ENCODE measurements at places on chromosomes 11 and 22.

- no peak for DNase-seq
Measured at GRCh38 chr11:115263799-115264656, 240.2 kb downstream of the CADM1 start.

GRCh38 chr11:109668973-109669634, 247.1 kb downstream of the C11orf87 start:
- DNase-seq, result no peak

- DNase-seq, result no peak
Measured at GRCh38 chr11:32487270-32487669, 51.9 kb upstream of the WT1 start.

DNA sequence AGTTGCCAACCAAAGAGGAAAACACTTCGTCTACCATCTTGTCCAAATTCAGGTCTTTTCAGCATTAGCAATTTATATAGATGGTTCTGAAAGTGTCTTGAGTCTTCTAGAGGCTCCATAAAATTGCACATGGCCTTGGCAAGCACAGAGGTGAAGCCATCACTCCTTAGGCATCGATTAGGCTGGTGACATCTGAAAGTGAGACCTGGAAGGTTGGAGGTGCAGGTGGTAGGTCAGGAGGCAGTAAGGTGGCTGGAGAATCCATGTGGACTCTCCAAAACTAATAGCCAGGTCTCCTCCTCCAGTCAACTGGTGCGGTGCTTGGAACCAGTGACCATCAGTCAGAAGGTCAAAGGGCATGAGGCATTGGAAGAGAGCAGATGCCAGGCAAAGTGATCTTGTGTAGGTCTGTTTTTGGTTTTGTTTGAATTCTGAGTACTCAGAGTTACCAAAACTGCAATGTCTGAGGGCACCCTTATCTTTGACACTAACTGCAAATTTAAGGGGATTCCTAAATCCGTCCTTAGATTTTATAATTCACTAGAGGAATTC, 6.6 kb upstream of the APOL2 start:
- no peak for DNase-seq

DNA sequence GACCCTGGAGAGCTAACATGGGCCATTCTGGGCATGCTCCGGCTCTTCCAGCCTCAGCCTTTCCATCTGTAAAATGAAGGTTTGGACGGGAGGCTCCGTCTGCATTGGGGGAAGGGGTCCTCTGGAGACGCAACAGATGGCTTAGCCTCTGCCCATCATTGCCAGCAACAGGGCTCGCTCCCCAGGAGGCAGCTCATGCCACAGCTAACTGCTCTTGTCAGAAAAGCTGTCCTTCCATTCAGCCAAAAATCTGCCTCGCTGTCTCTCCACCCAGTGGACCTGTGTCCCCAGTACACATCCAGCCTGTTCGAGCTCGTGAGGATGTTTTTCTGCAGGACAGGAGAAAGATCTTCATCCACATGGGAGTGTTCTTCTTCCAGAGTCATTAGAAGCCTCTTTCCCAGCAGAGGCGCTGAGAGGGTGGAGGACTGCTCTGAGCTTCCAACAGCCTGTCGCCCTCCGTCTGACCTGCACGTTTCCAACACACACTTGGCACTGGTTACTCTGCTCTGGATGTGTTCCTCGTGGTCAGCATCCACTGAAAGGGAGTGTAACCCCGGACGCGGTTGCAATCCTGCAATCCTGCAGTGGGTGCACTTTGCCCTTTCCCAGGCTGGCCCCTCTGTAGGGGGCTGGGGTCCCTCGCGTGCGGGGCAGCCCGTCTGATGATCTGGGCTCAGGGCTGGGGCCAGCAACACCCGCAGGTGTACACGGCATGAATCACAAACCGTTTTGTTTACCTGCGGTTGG, 1340.9 kb downstream of the TBC1D22A start:
- DNase-seq, result no peak

DNA sequence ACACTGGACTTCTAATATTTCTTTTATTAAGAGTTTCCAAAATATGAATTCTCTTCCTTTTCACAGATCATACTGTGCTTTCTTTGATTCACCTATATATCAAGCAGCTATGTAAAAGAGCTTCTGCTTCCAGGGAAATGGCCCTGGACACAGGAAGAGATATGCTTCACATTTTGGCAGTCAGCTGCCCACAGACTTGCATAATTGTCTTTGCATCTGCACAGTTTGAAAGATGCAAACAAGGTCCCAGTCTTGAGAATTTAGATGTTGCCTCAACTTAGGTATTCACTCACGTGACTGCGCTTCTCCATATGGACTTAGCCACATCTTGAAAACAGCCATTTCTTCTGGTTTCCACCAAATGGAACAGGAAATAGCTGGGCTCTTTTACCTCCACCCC, 92.3 kb upstream of the POU2AF2 start:
- DNase-seq, result no peak

- DNase-seq, result no peak
Measured at GRCh38 chr11:47506795-47507562, 46.0 kb downstream of the CELF1 start.

- no peak for DNase-seq
Measured at GRCh38 chr22:17974703-17975372, 49.5 kb downstream of the MICAL3 start.

DNA sequence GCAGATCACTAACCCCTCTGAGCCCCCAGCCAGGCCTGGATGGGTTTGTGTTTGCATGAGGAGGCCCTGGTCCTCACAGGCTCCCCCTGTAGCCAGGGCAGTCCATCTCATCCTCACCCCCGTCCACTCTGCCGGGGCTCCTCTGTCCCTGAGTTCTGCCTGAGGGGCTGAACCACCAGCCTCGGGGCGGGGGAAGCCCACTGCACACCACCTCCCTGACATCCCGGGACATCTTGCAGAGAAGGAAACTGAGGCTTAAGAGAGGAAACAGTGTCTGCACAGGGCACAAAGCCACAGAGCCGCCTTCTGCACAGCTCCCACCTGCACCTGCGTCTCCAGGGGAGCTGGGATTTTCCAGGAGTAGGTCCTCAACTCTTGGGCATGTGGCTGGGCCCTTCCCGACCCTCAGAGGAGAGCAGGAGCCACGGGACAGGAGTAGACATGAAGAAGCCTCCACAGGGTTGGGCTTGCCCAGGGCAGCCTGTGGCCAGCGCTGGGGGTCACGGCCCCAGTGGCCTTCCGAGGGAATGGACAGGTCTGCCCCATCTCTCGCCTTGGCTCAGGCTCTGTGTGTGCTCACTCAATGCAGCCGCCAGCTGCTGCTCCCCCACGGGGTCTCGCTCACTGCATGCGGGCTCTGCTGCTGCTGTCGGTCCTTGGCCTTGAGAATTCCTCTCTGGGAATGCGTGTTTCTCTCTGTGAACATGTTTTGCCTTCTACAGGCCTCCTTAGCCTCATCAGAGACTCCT, 45.4 kb upstream of the CCDC188 start:
- DNase-seq, result no peak

- no peak for DNase-seq
Measured at GRCh38 chr11:72816404-72816990, 2.3 kb downstream of the ATG16L2 start.

- DNase-seq, result no peak
Measured at GRCh38 chr11:60633645-60634044, 65.8 kb upstream of the MS4A8 start.

GRCh38 chr11:26946257-26946716, 47.6 kb upstream of the FIBIN start:
- no peak for DNase-seq

DNA sequence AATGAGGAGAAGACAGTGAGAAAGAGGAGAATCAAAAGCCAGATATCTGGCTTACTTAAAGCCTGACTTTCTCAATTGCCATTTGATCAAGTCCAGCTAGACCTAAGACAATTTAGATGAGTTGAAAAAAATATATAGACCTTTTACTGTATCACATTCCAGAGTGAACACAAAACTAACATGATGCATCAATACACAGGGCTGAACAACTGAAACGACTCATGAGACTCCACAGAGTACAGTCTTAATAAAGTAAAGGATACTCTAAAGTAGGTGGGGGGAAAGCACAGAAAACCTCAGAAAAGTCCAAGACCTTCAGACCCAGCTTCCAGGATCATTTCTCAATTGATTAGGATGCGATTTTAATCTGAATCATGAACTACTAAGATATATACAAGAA, 95.3 kb upstream of the OR9G4 start:
- DNase-seq, result peak; percentile 38

DNA sequence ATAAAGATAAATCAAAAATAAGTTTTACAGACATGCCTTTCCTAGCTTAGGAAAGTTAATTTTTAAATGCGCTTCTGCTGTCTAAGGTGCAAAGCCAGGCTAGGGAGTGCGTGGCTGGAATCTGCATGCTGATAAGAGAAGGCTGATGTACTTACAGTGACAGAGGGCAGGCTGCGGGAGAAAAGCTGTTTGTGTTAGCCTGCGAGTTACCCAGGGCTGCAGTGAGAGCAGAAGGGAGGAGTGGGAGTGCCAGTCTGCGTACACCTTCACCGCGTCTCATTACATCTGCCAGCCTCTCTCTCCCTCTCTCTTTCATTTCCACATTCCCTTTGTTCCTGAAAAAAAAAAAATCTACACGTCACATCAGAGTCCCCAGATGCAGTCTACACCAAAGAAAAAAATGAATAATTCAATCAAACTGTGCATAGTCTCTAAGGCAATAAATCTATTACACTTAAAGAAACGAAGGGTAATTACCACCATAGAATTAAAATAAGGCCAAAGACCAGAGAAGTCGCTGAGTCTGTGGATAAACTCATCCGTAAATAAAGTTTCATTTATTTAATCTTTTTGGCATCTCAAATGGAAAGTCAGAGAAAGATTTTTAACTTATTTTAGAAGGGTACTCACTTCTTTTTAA, 126.4 kb upstream of the C11orf58 start:
- DNase-seq, result peak; percentile 9

DNA sequence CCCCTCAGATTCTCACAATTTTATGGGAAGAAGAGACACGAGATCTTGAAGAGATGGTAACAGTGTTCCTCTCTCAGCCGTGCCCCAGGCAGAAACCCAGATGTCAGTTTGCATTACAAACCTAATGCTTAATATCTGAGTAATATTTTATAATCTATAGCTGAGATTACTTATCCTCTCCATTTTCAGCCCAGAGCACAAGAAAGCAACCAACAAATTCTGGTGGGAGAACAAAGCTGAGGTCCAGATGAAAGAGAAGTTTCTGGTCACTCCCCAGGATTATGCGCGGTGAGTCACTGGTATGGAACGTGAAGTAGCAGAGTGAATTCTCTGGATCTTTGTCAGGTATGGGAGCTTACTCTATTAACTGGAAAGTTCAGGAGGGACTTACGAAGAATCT, 884 bp downstream of the CENATAC start:
- DNase-seq, result peak; percentile 80

DNA sequence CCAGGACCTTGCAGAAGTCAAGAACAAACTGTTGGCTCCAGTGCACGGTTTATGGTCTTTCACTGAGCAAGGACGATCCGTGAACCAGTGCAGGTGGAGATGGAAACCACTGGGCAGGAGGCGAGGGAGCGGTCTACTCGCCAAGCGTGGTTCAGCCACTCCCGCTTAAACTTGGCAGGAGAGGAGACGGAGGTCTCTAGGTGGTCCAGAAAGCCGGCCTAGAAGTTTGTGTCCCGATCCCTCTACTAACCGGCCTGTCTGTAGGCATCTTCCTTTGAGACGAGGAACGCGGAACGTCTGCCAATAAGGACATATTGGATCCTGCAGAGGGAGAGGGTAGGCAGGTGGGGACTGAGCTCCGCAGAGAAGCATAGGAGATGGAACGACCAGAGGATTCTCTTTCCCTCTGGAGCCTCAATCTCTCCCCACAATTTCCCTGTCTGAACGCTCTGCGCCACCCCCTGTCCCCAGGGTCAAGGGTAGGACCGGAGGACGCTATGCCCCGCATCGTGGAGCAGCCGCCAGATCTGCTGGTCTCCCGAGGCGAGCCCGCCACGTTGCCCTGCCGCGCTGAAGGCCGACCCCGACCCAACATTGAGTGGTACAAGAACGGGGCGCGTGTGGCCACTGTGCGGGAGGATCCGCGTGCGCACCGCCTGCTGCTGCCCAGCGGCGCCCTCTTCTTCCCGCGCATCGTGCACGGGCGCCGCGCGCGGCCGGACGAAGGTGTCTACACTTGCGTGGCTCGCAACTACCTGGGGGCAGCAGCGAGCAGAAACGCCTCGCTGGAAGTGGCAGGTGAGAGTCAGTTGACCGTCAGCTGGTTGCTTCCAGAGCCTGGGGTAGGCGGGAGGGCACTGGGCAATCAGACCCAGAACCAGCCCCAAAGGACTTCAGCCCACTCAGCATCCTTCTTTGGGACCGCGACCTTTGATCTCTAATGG, 3.4 kb downstream of the ROBO3 start:
- no peak for DNase-seq

- DNase-seq, result no peak
Measured at GRCh38 chr11:33936725-33937604, 45.1 kb upstream of the LMO2 start.

DNA sequence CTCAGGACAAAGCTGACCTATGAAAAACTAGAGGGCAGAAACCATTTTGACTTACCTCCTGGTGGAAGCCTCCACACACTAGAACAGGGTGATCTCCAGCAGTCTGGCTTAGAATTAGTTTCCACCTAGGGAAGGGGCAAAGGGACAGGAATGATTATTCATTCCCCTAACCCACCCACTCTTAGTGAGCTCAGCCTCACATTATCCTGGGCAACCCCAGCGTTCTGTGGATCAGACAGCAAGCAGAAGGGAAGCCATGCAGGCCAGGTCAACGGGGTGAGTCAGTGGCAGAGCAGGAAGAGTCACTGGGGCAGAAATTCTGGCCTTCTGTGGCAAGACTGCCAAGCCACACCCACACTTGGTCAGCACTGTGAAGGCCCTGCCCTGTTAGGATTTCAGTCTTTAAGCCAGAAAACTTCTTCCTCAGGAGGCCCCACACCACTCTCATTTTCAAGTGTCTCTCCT, 10.5 kb downstream of the NUMA1 start:
- peak; percentile 92 for DNase-seq

- DNase-seq, result no peak
Measured at GRCh38 chr11:27120211-27120610, 79.6 kb downstream of the BBOX1 start.

- no peak for DNase-seq
Measured at GRCh38 chr11:29352273-29352795, 664.5 kb downstream of the KCNA4 start.

DNA sequence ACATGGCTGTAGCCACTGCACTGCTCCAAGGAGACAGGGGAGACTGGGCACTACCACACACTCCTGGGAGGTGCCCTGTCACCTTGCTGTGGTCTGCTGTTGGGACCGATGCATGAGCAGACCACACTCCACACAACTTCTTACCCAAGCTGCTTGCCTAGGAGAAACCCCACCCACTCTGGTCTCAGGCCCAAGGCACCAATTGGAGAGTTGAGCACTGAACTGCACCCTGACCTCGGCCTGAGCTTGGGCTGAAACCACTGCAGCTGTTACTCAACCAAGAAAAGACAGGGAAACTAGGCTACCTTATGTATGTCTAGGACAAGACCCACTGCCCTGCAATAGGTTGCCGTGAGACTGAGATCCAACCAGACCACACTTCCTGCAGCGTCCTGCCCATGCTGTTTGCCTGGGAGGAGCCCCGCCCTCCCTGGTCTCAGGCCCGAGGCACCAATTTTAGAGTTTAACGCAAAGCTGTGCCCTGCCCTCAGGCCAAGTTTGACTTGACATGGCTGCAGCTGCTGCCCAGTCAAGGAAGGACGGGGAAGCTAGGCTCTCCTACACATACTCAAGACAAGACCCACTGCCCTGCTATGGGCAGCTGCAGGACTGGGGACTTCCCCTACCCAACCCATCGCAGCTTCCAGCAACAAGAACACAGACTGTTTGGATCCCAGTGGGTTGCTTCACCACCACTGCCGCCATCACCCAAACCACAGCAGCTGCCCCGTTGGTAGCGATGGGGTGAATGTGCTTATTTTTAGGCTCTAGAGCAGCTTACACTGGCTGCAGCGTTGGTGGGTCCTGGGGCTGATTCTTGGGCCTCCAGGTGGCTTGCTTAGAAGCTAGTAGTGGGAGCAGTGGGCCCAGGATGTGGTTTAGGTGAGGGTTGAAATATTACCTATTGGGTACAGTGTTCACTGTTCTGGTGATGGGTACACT, 66.8 kb downstream of the BRD1 start:
- DNase-seq, result no peak
